KBM-7 (cell line): ENCODE measurements at places on chromosomes 2 and 18.

DNA sequence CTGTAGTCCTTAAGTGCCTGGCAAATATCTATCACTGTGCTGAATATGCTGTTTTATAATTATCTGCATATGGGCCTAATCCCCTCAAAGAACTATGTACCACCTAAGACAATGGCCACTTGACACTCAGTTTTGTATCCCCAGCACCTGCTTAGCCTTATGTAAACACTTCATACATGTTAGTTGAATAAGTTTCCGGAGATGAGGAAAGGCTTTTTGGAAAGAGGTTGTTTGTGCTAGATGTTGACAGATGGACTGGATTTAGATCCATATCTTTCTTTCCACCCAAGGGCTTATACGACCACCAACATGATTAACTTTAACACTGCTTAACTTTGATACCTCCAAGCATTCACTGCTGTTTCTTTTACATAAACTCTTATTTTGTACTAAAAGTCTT lies 63.3 kb downstream of the FAM228A start:
- no peak for DNase-seq

DNA sequence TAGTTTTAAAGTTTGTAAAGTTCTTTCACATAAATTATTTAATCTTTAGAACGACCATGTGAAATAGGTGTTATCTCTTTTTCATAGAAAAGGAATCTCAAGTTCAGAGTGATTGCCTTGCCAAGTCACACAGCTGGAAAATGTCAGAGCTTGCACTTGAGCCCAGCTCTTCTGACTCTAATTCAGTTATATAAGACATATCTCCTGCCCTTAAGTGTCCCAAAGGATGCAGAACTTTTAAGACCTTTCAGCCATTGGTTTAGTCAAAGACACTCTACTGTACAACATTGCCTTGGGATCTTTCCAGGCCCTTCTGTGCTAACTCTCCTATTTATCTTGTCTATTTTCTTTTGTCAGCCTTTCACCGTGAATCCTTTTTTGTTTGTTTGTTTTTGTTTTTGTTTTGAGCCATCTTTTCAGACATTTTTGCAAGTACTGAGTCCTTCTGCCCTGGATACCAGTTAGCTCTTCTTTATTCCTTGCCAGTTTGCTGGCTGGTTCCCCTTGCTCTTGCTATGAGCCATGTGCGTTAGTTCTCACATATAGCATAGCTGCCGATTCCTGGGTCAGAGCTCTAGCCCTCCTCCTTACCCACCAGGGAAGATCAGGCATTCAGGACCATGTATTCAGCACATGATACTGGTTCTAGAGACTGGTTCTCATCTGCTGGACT lies 160.0 kb upstream of the MYO3B start:
- no peak for DNase-seq

DNA sequence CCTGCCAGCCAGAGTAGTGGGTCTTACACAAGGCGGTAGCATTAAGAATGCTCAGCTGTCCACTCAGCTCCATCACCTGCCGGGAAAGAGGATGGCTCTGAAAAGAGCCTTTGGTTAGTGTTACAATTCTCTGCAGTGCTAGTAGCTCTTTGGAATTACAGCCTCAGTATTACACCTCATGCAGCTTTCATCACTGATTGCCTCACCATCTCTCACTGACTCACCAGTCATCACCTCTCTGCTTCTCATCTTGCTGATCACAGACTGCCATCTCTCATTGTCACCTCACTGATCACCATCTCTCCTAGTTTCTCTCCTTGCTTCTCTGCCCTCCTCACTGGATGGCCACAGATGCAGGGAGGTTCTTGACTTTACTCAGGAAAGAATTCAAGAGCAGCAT lies 573.5 kb upstream of the SETBP1 start:
- no peak for DNase-seq

GRCh38 chr2:79994161-79994560 lies 310.4 kb downstream of the LRRTM1 start:
- DNase-seq: peak; percentile 81

DNA sequence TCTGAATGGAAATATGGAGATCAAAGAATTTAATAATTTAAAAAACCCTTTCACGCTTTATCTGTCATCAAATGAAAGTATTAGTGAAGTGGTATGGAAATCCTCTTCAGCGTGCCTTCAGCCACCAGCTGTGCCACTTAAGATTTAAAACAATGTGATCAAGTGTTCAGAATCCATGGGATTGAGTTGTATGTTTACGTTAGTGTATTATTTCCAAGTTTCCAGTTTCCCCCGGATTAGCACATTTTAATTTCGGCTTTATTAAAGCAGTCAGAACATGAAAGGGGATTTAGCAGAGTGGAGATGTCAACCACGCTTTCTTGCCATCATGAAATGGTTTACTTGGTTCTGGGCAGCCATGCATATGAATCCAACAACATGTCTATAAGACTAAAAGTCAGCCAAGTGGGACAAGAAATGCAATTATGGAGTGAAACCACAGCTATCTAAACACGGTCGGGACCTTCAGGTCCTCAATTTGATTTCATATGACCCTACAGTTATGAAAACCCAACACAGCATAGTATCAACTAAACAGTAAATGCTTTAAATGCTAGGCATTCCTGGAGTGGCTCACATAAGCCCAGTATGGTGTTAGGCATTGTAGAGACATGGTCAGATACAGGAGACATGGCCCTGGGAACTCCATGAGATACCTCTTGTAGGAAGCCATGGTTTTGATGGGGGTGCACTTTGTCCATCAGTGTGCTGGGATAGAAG lies 224.9 kb upstream of the EPAS1 start:
- no peak for DNase-seq

GRCh38 chr2:126359494-126359893 lies 296.5 kb upstream of the GYPC start:
- DNase-seq: peak; percentile 28

DNA sequence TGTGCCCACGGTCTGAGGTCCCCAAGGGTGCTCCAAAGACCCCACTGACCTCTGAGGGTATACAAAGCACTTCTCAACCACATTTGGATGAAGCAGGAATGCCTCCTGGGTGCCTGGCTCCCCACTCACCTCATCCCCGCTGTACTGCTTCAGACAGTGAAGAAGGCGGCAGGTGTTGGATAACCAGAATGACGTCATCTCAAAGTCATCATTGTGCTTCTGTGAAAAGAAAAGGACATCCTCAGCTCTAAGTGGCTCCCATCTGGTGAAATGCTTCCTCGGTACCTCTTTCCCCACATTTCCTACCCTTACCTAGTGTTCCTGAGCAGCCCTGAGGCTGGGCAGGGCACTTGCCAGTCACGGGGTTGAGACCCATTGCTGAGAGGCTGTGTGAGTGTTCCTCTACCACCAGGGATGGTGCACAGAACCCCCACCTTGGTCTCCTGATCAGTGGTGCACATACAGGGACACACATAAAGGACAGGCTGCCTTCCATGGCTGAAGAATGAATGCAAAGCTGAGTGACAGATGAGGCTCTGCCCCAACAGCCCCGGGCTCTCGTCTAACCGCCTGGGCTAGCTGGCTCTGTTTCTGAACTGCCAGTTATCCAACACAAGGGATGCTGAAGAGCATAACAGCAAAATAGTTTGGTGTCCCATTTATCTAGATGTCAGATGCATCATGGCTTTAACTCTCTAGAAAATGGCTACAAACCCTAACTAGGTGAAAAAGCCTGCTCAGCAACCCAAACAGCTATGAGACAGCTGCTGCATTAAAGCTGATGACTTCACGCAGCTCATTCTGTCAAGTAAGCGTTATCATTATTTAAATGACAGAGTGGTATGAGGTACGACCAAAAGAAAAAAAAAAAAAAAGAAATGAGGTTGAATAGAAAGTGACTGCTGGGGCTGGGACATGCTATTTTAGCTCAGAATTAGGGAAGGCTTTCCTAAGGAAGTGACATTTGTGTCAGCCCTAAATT lies 28.2 kb upstream of the ACAA2 start:
- DNase-seq: no peak

DNA sequence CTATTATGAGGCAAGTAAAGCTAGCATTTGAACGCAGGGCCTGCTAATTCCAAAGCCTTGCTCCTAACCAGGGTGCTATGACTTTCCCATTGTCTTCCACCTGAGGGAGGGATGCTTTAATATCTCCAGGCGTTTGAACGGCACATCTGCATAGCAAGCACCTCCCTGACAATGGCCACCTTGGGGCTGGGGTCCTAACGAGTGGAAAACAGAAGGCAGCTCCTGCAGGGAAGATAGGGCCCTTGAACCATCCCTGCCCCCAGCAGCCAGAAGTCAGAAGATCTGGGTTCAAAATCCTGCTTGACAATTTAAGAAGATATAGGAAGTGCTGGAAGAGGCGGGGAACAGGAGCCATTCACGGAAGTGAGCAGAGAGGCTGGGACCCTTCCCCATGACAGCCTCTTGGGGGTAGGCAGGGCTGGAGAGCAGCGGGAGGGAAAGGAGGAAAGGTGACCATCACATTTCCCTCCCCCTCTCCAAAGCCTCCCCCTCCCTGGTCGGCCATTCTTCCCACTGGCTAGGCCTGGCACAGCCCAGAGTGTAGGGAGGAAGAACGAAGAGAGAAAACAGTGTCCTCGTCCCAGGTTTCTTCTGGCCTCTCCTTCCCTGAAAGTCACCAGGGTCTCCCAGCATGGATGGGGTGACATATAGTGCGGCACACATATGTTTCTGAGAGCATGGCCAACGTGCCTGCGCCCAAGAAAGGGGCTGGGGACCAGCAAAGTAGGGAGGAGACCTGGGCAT lies 73.5 kb downstream of the EMX1 start:
- no peak for DNase-seq

DNA sequence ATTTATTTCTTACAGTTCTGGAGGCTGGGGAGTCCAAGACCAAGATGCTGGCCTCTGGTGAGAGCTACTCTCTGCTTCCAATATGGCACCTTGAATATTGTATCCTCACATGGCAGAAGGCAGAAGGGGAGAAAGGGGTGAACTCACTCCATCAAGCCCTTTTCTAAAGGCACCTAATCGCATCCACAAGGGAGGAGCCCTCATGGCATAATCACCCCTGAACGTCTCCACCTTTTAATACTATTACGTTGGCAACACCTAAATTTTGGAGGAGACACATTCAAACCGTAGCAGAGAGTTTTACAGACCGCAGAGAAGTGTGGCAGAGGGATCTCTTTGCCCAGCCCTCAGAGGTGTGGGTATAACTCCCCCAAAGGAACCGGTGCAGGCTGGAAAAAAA lies 142.6 kb upstream of the BCL2L11 start:
- no peak for DNase-seq

- DNase-seq: no peak
These were observed 75.1 kb downstream of the ACOXL start for GRCh38 chr2:110807522-110807921.
